Stimulated activated CD8-positive, alpha-beta memory T cell treated with anti-CD3 and anti-CD28 coated beads, Interleukin-2, amount 100 ng/mL, for 1 hour (primary cell): ENCODE measurements at places on chromosomes 1 and 21.

- no peak for DNase-seq
These were observed 3.5 kb downstream of the OR2L13 start for GRCh38 chr1:248098529-248098928.

DNA sequence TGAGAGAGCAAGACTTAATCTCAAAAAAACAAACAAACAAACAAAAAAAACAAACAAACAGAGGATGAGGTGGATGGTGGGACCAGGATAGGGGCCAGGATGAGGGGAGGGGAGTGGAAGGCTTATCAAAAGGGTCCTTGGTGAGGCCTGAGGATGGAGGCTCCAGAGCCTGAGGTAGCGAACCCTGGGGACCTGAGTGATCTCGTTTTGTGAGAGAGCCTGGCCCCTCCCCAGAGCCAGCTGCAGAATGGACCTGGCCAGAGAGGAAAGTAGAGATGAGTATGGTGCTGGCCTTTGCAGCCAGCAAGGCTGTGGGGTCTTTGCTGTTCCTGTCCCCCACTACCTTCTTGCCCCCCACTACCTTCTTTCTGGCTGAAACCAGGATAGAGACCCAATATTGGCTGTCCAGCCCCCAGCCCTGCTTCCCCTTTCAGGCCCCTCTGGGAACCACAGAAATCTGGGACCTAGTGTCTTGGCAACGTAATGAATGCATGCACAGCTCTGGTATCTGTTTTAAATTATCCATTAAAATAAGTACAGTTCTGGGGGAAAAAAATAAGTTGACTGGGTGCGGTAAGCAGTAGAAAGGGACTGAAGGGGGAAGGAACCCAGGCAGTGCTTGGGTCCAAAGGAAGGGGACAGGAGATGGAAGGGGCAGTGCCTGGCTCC, 1.1 kb upstream of the LMNA start:
- DNase-seq = no peak

GRCh38 chr1:100710906-100711682, 8.4 kb upstream of the VCAM1 start:
- no peak for DNase-seq

DNA sequence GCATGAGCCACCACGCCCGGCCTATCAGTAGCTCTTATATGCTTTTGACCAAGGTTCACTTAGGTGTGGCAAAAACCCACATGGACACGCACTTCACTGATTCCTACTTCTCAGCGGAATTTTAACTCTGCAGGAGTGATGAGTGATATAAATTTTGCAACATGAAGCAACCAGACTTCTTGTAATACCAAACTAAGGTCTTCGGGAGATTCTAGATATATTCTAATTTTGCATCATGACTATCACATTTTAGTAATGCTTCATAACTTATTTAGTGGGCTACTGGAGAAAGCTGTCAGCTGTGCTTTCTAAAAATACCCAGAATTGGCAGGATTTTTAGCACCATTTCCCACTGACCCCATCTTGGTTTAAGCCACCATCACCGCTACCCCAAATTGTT, 27.8 kb downstream of the RHCE start:
- DNase-seq = no peak

- no peak for DNase-seq
These were observed 54.9 kb upstream of the EDN2 start for GRCh38 chr1:41539418-41539805.
